ENCODE measurements at places on chromosomes 6 and 20.

DNA sequence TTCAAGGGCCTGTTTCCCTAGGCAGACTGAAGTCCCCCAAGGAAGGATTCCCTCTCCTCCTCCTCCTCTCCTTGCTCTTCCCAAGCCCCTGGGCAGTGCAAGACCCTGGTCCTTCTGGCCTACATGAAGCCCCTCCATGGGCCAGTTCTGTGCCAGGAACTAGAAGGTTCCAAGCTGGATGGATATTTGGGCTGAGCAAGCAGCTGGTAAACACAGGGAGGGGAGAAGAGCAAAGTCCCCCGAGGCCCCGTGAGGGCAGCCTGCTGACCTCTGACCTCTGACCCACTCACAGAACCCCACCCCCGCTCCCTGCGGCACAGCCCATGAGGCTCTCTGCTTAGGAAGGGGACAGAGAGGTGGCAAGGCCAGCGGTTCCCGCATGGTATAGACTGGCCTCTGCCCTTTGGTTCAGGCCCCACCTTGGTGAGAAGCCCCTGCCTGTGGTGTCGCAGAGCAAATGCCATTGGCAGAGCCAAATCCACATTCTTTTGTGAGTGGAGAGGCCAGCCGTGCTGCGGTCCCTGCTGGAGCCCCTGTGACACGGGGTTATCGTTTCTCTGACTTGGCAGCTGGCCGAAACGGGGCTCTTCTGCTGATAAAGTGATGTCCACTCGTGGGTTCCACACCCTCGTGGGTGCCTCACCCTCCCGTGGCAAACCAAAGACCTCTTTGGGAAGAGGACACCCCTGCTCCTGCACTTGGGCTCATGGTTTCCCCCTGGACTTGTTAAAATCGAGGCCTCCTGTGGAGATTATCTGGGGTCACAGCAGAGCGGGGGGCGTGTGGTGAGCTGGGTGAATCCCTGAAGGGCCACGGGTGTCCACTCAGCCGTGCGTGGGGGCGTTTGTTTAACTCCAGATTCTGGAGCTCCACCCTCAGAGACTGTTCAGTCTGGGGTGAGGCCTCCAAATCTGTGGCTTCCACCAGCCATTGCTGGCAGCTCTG, 2.1 kb upstream of the CHRNA4 start:
- no peak for DNase-seq

- no peak for DNase-seq
Measured at GRCh38 chr6:41548841-41549642, 2.9 kb downstream of the FOXP4 start.

- no peak for DNase-seq
Measured at GRCh38 chr6:30614044-30614842, 2.8 kb downstream of the PPP1R10 start.

DNA sequence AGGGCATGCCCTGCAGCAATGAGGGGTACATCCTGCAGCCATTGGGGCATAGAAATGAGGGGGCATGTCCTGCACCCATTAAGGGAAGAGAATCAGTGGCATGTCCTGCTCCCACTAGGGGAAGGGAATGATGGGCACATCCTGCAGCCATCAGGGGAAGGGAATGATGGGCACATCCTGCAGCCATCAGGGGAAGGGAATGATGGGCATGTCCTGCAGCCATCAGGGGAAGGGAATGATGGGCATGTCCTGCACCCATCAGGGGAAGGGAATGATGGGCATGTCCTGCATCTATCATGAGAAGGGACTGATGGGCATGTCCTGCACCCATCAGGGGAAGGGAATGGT, 49.7 kb downstream of the PSMB1 start:
- DNase-seq = no peak

DNA sequence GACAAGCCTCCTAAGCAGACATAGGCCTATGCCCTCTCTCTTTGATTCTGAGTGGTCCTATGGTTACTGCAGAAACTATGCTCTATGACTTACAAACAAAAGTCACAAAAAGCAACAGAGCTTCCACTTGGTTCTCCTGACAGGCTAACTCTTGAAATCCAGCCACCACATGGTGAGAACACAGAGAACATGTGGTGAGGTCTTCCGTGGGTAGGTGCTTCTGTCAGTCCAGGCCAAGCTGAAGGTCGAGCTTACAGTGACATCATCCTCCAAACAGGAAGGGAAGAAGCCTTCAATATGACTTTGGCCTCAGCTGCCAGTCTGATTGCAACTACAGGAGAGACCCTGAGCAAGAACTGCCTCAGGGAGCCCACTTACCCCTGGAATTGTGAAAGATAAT, 265.5 kb downstream of the TBX18 start:
- DNase-seq = no peak

GRCh38 chr6:138500867-138501446, 1.7 kb upstream of the NHSL1 start:
- no peak for DNase-seq

- no peak for DNase-seq
Measured at GRCh38 chr6:128007658-128008057, 106.8 kb upstream of the THEMIS start.

DNA sequence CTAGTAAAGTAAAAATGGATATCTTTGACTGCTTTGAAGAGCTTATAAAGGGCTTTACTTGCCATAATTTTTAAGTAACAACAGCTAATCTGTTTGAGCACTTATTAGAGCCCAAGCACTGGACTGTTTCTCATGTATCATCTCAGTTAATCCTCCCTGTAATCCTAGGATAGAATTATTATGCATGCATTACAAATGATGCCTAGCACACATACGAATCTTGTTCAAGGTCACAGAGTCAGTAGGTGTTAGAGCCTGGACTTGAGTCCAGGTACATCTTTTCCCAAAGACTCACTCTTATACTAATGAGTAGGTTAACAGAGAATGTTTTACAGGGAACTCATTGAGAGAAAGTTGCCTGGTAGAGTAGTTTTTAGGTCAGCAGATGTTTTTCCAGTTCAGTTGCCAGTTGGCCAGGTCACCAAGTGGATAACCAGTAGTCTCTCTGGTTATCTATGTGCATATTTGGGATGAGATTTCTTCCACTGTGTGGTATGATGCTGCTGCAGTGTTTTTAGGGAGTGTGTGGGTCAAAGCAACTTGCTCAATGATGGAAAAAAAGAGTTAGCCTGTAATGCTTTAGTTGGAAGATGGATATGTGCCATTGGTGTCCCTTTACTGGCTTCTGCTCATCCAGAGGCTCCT, 32.3 kb upstream of the LAMA4 start:
- no peak for DNase-seq

GRCh38 chr6:89494131-89494793, 61.3 kb downstream of the ANKRD6 start:
- no peak for DNase-seq

DNA sequence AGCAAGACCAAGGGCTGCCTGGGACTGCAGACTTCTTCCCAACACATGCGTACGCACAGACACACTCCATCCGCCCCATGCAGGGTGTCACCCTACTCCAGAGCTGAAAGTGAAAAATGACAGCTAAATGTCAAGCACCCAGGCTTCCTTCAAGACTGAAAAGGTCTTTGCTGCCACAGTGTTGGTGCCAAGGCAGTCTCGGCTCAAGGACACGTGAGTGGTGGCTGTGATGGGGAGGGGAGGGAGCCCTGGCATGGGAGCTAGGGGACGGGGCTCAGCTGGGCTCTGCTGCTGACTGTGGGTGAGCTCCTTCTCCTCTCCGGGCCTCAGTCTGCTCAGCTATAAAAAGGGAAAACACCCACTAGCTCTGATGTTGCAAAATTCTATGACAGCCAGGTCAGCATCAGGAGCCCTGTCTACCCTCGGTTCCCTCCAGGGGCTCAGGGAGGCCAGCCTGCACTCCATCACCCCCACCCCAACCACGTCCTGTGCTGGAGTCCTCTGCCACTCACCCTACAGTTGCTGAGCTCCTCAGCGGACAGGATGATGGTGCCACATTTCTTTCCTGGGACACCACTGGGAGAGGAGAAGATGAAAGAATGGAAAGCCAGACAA, 47.6 kb downstream of the CPNE5 start:
- no peak for DNase-seq

- DNase-seq = no peak
Measured at GRCh38 chr20:7308163-7308562, 540.7 kb downstream of the BMP2 start.

DNA sequence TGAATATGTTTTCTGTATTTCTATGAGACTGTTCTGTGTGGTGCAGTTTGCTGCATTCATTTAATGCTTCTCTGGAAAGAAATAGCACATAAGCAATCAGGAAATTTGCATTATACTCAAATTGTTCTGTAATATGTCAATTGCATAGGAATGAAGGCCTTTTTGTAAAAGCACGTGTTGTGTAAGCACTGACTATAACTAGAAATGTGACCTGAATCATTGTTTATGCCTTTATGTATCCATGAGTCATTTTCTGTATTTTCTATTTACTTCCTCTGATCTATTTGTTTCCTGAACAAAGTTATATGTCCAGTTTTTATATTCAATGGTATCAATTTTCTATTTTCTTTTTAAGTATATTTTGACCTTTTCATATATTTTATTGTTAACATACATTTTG, 1455.3 kb downstream of the GRIK2 start:
- DNase-seq = no peak

DNA sequence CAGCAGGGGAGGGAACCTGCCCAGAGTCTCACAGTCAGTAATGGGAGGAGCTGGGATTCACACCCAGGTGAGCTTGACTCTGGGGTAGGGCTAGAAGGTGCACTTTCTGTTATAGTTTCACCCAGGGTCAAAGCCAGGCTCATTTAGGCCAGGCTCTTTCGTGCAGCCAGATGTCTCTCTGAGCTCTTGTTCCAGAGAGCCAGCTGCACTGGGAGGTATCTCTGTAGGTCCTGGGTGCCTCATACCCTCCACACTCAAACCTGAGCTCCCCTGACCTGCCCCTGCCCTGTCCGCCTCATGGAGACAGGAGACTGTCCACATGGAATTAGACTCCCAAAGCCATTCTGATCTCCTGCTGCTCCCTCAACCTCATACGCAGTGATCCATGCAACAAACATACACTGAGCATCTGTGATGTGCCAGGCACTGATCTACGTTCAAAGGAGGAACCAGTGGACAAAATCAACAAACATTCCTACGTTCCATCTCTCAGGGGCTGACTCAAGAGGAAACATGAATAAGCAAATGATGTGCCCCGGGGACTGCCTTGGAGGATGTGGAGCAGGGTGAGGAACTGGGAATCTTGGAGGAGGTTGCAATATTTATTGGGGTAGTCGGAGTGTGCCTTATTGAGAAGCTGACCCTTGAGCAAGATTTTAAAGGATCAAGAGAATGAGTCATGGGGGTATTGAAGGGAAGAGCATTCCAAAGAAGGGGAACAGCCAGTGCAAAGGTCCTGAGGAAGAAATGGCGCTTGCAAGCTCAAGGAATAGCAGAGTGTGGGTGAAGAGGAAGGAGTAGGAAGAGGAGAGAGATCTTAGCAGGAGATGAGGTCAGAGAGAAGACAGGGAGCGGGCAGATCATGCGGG, 71.3 kb upstream of the TOX2 start:
- DNase-seq = no peak

GRCh38 chr6:133802861-133803260, 86.1 kb upstream of the TCF21 start:
- DNase-seq = no peak

DNA sequence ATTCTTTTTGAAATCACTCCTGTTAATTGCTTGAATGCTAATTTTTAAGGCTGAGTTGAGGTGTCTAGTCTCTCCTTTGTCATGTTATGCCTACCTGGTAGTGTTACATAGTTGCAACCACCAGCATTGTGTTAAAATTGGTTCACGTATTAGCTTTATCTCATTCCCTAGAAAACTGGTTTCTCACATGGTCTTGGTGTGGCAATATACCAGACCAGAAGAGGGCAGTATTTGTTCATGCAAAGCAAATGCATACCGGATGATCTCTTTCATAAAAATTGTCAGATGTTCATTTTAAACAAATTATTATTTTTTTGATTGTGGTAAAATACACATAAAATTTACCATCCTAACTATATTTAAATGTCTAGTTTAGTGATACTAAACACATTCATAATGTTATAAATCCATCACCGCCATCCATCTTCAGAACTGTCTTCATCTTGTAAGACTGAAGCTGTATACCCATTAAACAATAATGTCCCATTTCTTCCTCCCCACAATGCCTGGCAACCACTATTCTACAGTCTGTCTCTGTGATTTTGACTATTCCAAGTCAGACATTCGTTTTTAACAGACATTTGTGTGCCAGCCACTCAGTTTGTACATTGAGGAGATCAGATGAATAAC, 92.8 kb downstream of the ATRN start:
- peak; percentile 11 for DNase-seq

DNA sequence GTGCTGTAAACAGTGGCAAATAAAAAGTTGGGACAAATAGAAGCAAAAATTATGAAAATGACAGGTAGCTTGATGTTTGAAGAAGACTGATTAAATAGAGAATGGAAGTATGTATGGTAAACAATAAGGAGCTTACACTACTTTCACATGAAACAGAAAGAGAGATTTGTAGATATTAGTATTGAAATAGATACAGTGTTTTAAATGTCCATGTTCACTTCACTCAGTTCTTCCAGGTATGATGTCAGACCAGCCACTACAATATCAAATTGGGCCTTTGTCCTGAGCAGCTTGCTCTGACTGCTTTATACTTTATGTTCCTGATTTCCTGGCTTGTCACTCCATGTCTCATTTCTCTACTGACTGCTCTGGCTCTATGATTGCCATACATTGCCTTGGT, 107.5 kb downstream of the CENPW start:
- no peak for DNase-seq

- no peak for DNase-seq
Measured at GRCh38 chr6:138527411-138528088, 28.3 kb upstream of the NHSL1 start.

GRCh38 chr20:1130847-1131246, 12.4 kb downstream of the PSMF1 start:
- DNase-seq = no peak

- no peak for DNase-seq
Measured at GRCh38 chr6:93621442-93621841, 202.1 kb upstream of the EPHA7 start.

DNA sequence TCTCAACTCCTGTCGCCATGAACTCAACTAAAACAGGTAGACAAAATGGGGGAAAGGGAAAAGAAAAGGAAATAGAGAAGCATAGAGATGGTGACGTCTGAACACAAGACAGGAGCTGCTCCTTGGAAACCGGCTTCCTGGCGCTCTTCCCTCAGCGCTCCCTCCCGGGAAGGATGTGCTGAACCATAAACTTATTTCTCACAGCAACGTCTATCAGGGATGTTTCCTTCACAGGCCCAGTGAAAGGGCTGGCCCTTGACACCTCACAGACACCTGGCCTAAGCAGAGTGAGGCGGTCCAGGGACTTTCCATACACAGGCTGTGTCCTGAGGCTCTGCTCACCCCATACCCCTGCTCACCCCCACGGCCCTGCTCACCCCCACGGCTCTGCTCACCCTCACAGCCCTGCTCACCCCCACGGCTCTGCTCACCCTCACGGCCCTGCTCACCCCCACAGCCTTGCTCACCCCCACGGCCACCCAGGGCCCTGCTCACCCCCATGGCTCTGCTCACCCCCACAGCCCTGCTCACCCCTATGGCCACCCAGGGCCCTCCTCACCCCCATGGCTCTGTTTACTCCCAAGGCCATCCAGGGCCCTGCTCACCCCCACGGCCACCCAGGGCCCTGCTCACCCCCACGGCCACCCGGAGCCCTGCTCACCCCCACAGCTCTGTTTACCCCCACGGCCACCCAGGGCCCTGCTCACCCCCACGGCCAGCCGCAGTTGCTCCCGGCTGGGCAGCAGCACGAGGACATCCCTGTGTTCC, 653 bp downstream of the FRMD1 start:
- DNase-seq = no peak
